ENCODE measurements at places on chromosomes 6 and 20.

GRCh38 chr6:19377722-19378121, 459.4 kb upstream of the ID4 start:
- no peak for DNase-seq

DNA sequence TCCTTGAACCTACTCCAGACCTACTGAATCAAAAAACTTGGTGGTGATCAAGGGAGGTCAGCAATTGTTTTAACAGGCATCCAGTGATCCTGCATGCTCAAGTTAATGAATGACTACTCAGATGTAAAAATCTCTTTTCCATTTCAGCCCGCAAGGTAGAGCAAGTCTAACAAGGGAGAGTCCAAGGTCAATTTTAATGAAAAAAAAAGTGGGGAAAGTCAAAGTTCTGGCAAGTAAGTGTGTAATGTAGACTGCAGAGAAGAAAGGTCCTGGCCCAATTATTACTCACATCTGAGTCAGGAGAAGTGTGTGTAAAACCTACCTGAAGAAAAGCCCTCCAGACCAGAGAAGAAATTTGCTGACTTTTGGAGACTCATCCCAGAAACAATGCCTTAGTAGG, 193.5 kb downstream of the UBE3D start:
- no peak for DNase-seq

GRCh38 chr20:25059866-25060465, 2.0 kb upstream of the ACSS1 start:
- no peak for DNase-seq

- DNase-seq = no peak
Measured at GRCh38 chr20:25227317-25227831, 20.5 kb upstream of the PYGB start.

DNA sequence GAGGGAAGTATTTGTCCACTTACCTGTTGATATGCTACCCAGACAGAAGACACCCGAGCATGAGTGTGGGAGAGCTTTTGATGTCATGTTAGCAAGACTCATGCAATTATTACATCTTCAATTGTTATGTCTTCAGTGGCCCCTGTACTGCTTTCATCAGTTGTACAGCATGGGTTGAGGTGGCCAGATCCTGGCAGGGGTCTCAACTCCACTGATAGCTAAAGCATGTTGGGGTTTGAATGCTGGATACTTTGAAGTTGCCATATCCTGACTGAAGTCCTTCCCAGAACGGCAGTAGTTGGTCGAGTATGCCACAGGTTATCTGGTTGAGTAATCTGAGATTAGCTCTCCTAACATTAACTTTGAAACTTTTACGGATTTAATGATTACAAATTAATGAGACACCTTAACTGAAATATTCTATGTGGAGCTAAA, 46.7 kb downstream of the LRRN4 start:
- no peak for DNase-seq
